NCI-H460 (cell line): ENCODE measurements at places on chromosomes 12 and 14. TPM values are rescaled to one million over a fixed set of nuclear protein-coding genes. Genes with fewer than 3 reads are reported as not detected.
A peak's percentile ranks its signal among the peaks of the same experiment; 100 is the strongest.

DNA sequence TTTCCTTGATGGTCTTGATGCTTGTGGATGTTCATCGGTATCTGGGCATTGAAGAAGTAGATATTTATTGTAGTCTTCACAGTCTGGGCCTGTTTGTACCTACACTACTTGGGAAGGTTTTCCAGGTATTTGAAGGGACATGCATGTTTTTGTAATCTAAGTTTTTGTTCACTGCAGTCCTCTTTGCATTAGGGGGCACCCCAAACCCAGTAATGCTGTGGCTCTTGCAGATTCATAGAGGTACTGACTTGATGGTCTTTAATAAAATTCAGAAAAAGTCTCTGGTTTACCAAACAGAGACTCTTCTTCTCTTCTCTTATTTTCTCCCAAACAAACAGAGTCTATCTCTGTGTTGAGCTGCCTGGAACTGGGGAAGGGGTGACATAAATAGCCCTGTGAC, 150.9 kb upstream of the SLC16A7 start:
- DNase-seq, result no peak

DNA sequence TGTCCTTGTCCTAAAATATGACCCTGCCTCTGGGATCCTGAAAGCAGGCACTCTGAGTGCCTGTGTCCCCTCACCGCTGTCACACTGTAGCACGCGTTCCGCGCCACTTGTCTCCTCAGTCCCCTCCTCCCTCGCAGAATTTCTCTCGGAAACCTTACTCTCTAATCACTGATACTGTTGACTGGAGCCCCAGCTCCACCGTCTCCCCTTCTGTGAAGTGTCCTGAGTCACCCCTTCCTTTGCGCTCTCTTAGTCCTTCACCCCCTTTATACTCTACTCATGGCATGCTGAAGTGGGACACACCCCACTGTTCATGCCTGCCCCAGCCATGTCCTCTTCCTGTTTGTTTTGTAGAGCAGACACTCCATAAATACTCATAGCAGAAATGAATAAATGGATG, 104.7 kb downstream of the ZNF664 start:
- DNase-seq, result no peak

DNA sequence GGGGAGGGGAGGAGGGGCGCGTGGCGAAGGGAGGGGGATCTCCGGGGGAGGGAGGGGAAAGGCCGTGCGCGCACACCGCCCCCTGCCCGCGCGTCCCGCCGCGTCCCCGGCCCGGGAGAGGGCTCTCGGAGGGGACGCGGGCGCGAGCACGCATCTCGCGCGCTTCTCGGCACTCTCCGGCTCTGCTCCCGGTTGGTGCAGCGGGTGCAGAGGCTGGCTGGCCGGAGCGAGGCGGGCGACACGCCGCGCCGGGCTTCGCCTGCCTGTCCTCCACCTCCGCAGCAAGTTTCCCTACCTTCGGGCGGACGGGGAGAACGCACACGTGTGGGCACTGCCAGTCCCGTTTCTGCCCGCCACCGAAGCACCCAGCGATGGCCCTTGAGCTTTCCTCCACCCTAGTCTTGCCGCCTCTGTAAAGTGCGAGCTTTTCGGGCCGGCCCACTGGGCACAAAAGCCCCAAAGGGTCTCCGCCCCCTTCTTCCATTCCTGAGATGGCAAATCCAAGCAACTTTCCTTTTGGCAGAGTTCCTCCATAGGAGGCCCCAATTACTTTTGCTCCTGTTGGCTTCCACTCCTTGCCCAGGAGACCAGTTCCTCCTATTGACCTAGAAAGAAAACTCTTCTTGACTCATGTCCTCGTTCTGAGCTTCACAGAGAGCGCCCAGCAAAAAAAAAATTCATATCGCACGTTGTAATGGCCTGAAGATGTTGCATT, 363 bp upstream of the CSAD start:
- peak; percentile 69 for DNase-seq

Gene PRKD1
- total RNA-seq, result 4.9 and 5.3 TPM in 2 replicates

DNA sequence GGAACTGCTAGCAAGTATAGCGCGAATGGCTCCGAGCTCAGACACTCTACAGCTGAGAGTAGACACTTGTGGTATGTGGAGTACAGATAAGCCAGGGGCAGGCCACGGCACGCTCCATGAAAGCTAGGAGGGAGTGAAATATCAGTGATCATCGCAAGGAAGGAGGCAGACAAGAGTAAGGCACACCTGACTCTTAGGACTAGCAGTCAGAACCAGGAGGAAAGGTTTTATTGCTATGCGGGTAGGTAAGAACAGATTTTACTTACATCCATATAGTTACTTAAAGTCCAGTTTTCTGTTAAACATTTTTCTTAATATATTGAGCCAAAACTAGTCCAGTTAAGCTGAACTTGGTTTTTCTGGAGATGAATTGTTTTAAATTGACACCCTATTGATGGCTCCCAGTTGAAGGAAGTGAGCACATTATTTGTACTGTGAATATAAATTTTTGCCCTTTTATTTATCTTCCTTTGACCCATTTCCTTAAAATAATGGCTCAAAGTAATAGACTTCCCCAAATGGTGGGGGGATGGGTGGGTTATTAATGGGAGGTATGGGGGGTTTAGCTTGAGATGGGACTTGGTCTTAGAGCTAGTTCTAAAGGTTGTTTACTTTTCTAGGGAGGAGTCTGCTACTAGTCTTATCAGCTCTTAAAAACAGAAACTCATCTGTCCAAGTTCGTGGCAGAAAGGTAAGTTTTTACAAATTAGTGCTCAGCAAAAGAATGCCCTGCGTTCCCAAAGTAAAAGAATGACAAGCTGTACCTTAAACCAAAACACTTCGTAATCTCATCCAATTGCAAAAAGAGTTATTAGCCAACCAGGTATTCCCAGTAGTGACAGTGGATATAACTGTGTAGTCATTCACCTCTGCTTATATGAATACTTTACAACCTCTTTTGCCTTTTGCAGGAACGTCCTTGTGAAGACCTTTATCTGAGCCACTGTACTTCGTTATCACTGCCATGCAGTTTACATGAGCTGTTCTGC, 5.8 kb downstream of the HNRNPA1 start:
- DNase-seq, result no peak

Gene IGFBP6
- total RNA-seq, result 53.1 and 54.9 TPM in 2 replicates

GRCh38 chr14:62847168-62847567, 198.1 kb downstream of the KCNH5 start:
- no peak for DNase-seq

DNA sequence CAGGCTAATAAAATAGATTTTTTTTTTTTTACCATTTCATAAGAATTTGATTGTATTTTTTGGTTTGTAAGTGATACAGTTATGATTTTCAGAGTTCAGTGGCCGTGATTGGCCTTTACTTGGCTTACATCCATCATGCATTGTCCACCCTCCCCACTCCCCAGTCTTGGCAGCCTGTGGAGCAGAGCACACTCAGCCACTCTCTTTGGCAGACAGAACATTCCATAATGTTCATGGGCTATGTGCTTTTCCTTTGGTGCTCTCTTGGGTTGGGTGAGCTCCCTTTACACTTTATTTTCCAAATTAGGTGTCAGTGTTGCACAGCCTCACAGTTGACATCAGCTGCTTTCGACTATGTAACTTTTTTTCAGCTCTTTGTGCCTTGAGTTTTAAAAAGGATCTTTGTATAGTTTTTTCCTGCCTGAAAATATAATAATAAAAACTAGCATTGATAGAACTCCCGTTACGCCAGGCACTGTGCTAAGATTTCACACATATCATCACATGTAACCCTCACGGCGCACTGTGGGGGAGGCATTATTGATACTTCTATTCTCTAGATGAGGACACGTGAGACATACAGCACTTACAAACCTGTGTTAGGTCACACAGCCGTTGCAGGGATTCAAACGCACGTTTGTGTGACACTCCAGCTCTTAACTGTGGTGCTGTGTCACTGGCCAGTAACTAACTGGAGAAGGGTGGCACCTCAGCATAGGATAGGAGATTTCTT, 21.5 kb downstream of the SUDS3 start:
- no peak for DNase-seq

Gene SMIM41
- 0.12 TPM in 1 of 2 replicates, not detected in the other for total RNA-seq

Gene MAP3K9
- 0.55 and 0.84 TPM in 2 replicates for total RNA-seq

Gene MFAP5
- not detected in 2 replicates for total RNA-seq

DNA sequence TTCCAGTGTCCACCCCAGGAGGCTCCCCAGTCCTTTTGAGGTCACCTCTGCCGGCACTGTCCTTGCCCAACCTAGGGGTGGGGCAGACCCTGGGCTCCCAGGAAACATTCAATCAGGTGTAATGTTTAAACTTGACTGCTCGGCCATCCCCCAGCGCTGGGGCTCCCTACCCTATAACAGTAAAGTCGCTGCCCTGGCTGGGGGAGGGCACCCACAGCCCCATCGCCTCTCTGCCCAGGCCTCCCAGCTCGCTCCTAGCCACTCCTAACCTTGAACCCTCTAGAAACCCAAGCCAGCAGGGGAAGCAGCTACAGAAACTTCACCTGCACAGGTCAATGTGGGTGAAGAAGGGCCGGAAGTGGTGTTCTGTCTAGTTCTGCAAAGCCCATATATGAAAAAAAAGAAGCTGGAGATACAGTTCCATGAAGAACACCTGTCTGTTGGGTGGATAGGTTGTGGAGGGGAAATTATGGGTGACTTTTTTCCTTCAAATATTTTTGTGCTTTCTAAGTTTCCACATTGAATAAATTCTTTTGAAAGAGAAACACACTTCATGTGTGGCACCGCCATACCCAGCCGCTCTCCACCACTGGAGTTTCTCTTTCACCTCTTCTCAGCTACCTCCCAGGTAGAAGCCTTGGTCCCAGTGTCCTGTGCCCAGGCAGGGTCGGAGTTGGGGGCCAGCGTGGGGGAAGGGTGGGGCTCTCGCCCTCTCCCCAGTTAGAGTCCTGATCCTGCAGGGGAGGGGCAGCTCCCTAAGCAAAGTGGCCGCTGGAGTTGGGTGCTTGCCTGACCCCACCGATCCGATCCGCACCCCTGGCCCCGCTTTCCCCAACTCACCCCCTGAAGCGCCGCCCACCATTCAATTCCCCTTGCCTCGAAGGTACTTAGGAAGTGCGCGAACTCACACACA, 1.1 kb downstream of the CLMN start:
- DNase-seq, result no peak

- no peak for DNase-seq
Measured at GRCh38 chr12:94149781-94150239, 1.4 kb downstream of the PLXNC1 start.

Gene LRTM2
- total RNA-seq, result not detected in 2 replicates

DNA sequence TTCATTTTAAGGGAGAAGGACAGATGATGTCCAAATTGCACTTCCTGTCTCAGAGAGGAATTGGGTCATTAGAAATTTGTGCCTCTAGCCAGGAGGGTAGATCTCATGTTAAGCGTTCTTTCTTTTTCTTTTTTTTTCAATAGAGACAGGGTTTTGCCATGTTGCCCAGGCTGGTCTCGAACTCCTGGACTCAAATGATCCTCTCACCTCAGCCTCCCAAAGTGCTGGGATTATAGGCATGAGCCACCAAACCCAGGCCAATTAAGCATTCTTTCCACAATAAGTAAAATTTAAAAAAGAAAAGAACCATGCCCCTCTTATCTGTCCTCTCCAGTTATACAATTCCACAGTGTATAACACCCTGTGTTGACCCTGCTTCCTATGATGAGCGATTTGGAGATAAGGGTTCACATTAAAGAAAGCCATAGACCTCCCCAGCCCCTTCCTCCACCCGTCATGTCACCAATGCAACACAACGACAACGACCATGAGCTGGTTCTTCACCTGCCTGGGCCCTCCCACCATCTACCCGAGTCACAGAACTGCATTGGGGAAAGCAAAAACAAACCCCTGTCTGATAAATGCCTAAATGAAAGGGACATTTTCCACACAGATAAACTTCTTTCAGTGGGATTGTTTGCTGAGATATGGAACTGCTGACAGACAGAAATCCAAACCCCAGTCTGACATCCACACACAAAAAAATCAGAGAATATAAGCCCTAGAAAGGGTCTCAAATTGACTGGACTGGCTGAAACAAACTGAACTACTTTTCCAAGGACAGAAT, 37.3 kb downstream of the SSH1 start:
- no peak for DNase-seq

DNA sequence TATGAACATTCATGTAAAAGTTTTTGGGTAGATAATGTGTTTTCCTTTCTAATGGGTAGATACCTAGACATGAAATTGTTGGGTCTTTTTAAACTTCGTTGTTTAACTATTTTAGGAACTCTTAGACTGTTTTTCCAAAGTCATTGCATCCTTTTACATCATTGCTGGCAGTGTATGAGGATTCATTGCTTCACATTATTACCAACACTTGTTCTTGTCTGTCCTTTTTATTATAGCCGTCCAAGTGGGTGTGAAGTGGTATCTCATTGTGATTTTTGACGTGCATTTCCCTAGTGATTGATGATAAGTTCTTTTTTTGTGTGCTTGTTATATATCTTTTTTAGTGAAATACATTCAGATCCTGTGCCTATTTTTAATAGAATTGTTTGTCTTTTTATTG, 39.4 kb downstream of the USP15 start:
- DNase-seq, result no peak

DNA sequence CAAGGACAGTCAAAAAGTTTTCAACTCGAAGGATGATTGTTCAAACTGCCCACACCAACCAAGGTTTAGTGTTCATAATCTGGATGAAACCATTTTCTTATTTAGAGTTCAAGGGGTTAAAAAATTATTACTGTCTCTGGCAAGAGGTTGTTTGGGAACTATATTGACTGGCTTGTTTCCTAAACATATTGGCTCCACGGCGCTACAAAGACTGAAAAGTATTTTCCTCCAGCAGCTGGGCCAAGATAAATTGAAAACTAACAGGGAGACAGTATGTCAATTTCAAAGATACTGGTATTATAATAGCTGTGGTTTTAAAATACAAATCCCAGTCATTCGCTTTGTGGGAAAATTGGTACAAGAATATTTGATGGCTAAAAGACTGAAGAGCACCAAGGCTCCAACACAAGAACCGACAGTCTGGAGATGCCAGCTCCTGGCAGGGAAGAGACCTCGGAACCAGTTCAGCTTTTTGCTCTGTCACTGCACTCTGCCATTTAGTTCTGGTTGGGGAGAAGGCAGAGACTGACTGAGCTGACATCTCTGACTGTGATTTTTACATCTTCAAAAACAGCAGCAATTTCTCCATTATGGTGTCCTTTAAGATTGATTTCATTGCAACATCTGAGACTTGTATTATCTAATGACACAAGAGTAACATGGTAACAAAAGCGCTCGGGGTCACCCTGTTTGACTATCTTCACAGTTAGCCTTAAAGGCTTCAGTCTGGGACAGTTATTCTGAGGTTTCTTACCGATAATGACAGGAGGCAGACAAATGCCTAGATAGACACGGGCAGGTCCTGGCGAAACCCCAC, 62.0 kb downstream of the ST8SIA1 start:
- no peak for DNase-seq

DNA sequence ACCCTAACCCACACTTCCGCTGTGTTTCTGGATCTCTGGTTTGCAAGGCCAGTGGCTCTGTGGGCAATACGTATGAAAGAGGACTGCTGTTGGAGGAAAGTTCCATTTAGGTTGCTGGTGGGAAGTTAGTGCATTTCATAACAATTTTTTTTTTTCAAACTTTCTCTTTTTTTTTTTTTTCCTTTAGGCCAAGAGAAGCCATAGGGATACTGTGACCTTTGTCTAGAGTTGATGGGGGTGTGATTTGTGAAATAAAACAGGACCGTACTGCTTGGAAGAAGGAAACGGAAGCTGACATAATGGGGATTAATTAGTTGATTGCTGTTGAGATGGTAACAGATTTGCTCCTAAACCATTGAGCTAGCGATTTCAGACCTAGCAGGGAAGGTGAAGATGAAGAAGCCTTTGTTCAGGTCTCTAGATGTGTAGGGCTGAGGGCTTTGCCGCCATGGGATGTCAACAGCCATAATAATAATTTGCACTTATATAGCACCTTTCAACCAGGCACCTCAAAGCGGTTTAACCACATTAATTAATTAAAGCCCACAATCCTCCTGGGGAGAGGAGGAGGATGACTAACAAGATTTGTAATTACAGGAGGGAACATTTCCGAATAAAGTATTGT, 315.3 kb downstream of the ZFP36L1 start:
- no peak for DNase-seq
